ENCODE measurements at places on chromosomes 12 and 14.

DNA sequence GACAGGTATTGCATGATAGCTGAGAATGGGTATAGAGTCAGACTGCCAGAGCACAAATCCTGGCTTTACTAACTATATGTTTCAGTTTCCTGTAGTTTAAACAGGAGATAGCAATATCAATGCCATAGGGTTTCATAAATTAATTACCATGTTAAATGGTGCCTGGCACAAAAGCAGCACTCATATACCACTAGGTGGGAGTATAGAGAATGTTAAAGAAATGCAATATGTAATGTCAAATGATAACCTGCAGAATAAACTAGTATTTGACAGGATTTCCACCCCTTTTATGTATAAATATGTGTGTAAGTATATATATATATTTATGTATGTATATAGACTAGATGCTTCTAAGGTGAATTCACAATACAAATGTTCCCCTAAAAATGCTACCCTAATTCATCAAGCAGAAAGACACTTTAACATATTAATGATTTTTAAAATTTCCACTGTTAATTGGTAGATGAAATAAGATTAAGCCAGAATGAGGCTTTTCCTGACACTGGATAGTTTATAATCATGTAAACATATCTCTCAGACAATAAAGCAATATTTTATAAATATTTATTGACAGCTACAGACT is 8.6 kb downstream of the WDR89 start:
- peak; percentile 18 for DNase-seq

DNA sequence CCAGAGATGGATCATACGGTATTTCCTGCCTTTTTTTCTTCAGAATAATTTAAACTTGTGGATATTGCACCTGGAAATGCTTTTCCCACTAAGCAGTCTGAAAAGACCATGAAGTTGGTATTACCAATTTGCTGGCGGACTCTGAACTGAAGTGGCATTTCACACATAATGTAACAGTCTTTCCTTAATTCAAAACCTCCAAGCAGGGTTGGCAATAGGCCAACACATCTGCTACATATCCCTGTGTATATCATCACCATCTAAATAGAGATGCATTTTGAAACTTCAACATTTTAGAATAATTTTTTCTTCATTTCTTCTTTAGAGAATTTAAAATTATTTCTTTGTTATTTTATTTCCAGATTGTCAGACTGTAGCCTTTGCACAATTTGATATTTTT is 100.5 kb downstream of the TSPAN8 start:
- peak; percentile 31 for DNase-seq

GRCh38 chr14:96205059-96205977 is 679 bp downstream of the BDKRB2 start:
- no peak for DNase-seq

- no peak for DNase-seq
Observed at GRCh38 chr12:46572644-46573346, 200.2 kb upstream of the SLC38A2 start.

GRCh38 chr12:71980538-71980937 is 41.9 kb downstream of the TPH2 start:
- DNase-seq, result no peak

DNA sequence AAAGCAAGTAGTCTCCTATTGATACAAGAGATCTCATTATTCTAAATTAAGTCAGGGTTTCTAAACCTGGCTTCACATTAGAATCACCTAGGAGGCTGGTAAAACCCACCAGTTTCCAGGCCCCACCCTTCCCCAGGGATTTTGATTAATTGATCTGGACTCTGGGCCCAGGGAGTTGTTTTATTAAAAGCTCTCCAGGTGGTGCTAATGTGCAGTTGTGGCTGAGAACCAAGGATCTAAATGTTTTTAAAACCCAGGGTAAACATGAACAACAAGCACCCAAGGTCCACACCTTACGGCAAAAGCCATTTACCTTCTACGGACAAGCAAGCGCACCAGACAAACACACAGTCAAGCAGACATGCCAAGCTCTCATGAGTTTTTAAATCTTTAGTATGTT is 73.9 kb downstream of the SLC2A13 start:
- no peak for DNase-seq

- DNase-seq, result peak; percentile 74
Observed at GRCh38 chr12:130872179-130873096, 572 bp downstream of the RAN start.

DNA sequence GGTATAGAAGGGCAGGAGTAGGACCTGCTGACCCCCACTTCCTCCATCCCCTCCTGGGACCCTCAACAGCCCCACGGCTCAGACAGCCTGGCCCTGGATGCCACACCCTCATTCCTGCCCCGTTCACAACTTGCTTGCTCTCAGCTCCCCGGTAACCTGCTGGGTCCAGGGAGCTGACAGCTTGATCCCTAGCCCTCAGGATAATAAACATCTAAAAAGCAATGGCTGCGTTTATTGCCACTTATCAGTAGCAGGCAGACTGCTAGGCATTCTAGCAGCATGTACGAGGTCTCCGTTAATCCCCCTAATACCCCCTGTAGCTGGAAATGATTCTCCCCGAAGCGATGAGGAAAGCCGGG is 24.3 kb upstream of the RPLP0 start:
- DNase-seq, result no peak

DNA sequence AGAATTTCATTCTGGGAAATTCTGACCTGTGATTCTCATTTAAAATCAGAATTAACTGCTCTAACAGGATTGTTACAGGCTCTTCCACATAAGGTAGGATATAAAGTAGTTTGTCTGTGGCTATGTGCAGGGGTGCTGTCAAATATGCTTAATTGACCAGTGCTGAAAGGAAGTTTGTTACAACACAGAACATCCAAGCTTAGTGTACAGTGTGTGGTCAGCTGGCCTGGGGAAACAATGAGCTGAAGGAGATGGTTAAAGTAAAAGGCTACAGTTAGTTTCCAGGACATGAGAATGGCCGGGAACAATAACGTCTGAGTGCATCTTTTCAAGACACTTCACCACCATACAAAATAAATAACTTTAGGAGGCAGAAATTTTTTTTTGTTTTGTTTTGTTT is 68.0 kb downstream of the PKP2 start:
- DNase-seq, result no peak

- DNase-seq, result no peak
Observed at GRCh38 chr14:100834794-100835547, 9.1 kb downstream of the MEG3 start.

DNA sequence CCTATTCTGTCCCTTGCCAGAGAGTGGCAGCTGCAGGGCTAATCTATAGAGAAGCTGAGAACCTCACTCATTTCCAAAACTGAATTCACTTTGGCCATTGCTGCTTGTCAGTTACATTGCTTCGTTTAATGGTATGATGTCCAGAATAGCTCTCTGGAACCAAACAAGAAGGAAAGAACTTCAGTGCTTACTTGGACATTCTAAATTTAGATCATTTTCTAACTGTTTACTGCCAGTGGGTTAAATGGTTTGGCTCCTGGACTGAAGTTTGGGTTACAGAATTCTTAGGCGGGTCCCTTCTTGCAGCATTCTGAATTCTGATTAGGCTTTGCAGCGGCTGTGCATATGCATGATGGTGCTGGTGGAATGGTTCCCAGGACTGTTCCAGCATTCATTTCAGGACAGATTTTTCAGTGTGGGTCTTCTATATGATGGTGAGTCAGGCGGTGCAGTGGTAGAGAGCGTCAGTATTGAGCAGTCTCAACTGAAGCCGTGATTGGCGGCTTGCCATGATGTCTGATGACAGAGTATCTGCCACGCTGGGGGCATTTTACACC is 148.7 kb downstream of the DYRK2 start:
- DNase-seq, result peak; percentile 7

GRCh38 chr12:39622306-39622705 is 2.7 kb upstream of the ABCD2 start:
- DNase-seq, result no peak

GRCh38 chr14:103522649-103523574 is at the start of gene CKB:
Gene CKB (minus strand): TSS chr14:103522830. CDS start chr14:103522493, 337 bp downstream.
- peak; percentile 95 for DNase-seq

GRCh38 chr14:68953196-68953555 is 25.9 kb downstream of the ACTN1 start:
- no peak for DNase-seq

DNA sequence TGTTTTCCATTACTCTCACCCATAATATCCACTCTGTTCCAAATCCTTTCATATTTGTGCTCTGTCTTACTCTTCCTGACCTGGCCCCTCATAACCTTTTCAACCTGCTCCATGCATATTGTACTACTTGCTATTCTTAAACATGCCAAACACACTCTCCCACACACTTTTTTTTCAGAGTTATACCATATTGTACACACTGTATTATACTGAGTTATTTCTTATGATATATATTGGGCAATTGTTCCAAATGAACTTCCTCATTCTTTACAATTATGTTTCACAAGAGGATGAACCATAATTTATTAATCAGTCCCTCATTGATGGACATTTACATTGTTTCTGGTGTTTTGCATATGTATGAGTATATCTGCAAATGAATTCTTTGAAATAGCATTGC is 18.5 kb downstream of the ATL1 start:
- DNase-seq, result no peak

GRCh38 chr14:98368221-98368620 is 903.8 kb downstream of the BCL11B start:
- no peak for DNase-seq

Data from eye (tissue), 1 donor.